ENCODE measurements at places on chromosomes 11 and 22.

GRCh38 chr11:65891219-65892136 is 1.0 kb downstream of the CCDC85B start:
- peak; percentile 59 for DNase-seq

DNA sequence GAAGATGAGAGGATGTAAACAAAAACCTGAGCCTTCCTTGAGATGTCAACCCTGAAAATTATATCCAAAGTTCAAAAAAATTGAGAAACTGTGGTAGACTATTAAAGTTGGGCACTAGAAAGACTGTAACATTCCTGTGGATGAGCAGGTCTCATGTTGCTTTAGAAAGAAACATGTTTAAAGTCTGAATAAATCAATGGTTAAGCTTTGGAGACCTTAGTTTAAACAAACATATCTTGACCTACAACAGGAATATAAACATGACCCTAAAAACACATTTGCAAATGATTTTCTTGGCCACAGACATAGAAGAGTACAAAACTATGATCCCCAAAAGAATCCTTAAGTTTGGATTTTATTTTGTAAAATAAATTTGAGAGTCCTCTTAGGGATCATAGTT is 38.1 kb upstream of the PCF11 start:
- DNase-seq: no peak

DNA sequence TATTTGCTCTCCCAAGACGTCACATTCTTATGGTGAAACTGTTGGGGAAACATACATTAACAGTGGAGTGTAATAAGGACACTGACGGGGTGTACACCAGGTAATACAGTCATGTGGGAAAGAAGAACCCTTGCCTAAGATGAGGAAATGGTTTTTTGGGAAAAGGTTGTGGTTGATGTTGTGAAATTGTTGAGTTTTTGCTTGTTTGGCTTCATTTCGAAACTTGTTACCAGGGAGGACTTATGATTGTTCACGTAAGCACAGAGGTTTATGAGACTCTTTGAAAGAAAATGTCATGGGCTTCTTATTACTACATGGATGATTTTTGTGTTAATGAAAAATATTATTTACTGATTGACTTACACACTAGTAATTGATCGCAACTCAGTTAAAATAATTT is 16.8 kb downstream of the ANO3 start:
- DNase-seq: peak; percentile 20

- DNase-seq: no peak
Measured at GRCh38 chr22:24162436-24162835, 18.9 kb upstream of the SUSD2 start.

DNA sequence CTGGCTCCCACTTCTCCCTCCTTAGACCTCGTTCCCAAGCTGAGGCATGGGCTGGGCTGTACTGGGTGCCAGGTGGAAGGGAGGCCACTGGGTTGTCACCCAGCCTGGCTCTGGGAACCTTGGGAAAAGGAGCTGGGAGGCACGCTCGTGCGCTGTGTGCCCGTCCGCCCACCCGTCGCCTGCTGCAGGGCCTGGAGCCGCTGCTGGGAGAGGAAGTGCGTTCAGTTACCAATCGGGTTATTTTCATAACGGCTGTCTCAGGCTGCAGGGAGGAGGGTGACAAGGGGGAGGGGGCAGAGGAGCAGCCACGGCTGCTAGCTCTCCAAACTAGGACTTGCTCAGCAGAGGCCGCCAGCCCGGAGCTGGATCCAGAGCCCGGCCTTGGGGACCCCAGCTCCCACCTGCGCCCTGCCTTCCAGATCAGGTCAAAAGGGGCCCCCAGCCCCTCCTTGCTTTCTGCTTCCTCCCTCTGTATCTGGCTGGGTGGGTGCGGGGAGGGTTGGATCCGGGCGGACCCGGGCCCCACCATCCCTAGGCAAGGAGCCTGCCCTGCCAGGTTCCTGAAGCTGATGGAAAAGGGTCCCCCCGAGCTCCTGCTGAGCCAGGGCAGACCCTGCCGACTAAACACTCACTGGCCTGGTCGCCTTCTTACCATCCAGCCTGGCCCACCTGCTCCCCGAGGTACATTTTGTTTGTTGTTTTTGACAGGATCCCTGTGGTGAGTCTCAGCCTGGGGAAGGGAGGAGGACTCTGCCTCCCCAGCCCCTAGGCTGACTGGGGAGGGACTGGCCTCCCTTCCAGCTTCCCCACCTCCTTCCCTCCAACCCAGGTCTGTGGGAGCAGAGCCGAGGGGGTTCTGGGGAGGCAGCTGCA is 14.3 kb downstream of the DGKZ start:
- DNase-seq: peak; percentile 67

GRCh38 chr11:60078745-60079144 is 9.7 kb upstream of the MS4A2 start:
- DNase-seq: no peak

GRCh38 chr11:131468565-131468964 is 98.2 kb downstream of the NTM start:
- DNase-seq: no peak

- peak; percentile 46 for DNase-seq
Measured at GRCh38 chr11:123653827-123654565, 428 bp downstream of the SCN3B start.

GRCh38 chr22:41177622-41178424 is 27.3 kb upstream of the L3MBTL2 start:
- DNase-seq: no peak

- no peak for DNase-seq
Measured at GRCh38 chr11:60280412-60280811, at the start of gene MS4A4A. TSS of gene MS4A4A (plus strand) at chr11:60280666. CDS start at chr11:60280676, 10 bp downstream.

DNA sequence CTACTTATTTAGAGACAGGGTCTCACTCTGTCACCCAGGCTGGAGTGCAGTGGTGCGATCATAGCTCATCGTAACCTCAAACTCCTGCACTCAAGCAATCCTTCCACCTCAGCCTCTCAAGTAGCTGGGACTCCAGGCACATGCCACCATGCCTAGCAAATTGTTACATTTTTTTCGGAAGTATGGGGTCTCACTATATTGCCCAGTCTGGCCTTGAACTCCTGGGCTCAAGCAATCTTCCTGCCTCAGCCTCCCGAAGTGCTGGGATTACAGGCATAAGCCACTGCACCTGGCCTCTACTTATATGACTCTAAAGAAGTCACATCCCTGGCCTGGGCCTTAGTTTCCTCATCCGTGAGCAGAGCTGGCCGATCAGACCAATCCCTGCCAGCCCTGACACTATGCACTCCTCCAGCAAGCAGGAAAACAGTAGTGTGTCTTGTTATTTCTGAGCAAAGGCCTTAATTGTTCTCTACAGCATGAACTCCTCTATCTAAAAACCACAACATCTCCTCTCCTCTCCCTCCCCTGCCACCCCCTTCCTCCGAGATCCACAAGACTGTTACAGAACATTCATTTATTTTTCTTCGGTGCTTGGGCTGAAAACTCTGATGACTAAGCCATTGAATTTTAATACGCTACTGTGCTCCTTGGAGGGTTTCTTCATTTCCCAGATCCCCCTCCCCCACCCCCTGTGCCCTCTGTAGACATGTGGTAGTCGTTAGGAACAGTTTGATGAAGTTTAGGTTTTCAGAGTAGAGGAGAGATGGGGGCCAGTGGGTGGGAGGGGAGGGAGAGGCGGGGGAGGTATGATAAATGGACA is 91.5 kb downstream of the ABTB2 start:
- peak; percentile 97 for DNase-seq

- no peak for DNase-seq
Measured at GRCh38 chr22:27990451-27990840, 71.4 kb upstream of the PITPNB start.

- no peak for DNase-seq
Measured at GRCh38 chr11:45477588-45477987, 187.8 kb downstream of the CHST1 start.

DNA sequence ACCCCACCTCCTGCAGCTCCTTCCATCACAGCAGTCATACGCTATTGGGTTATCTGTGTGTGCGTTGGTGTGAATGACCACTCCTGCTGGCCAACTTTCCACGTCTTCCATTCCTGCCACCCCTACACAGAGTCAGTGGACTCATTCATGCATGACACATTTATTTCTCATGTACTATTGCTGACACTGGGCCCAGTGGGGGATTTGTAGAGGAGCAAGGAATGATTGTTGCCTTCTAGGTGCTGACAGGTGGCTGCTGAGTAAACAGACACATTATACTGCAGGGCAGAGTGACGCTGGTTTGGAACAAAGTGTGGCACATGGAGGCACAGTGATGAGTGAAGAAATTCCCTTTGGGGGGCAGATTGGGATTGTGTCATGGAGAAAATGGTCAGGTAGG is 113.9 kb downstream of the CCDC81 start:
- DNase-seq: no peak

DNA sequence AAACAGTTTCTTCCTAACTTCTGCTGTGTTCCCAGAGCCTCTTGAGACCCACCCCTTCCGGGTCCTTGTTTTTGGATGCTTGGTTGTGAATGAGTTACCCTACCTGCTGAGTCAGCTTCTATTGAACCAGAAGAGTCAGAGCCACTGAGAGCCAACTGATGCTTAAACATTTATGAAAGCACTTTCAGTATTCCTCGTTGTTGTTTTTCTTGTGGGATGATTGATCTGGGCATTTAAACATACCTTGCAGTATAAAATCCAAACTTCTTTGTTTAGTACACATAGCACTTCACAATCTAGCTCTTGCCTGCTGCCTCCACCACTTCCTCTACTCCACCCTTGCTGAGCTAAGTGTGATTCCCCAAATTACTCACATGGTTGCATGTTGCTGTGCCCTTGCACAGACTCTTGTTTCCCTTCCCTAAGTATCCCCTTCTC is 5.5 kb downstream of the PRSS23 start:
- DNase-seq: peak; percentile 32

GRCh38 chr22:46580940-46581537 is 39.1 kb upstream of the GRAMD4 start:
- DNase-seq: no peak

- DNase-seq: no peak
Measured at GRCh38 chr22:46362203-46362933, 26.9 kb downstream of the TRMU start.

All from fibroblast of pulmonary artery (primary cell).